ENCODE measurements at places on chromosomes 2 and 18.

GRCh38 chr2:100853909-100854810 is 34.2 kb downstream of the NPAS2 start:
- no peak for DNase-seq

DNA sequence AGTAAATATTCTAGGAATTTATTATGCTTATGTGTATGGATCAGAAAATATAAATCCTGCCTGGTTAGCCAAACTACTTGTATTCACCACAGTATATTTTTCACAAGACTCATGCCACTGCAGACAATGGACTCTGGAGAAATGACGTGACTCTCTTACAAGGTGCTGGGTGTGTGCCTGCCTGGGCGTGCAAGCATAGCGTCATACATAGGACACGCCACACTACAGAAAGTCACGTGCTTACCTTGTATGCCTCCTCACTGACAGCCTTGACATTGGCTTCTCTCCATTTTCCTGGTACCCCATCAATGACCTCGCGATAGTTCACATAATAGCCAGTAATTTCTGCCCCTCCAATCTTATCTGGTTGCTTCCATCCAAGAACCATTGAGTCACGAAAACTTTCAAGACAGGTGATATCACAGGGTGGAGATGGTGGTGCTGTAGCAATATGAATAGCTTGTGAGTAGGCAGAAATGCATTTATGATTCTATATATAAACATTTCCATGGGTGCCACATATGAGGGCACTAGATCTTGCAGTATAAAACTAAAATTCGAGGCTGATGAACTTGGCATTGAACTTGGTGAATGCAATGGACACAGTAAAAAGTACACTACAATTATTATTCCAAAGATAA is 93.2 kb downstream of the MYOM1 start:
- no peak for DNase-seq

DNA sequence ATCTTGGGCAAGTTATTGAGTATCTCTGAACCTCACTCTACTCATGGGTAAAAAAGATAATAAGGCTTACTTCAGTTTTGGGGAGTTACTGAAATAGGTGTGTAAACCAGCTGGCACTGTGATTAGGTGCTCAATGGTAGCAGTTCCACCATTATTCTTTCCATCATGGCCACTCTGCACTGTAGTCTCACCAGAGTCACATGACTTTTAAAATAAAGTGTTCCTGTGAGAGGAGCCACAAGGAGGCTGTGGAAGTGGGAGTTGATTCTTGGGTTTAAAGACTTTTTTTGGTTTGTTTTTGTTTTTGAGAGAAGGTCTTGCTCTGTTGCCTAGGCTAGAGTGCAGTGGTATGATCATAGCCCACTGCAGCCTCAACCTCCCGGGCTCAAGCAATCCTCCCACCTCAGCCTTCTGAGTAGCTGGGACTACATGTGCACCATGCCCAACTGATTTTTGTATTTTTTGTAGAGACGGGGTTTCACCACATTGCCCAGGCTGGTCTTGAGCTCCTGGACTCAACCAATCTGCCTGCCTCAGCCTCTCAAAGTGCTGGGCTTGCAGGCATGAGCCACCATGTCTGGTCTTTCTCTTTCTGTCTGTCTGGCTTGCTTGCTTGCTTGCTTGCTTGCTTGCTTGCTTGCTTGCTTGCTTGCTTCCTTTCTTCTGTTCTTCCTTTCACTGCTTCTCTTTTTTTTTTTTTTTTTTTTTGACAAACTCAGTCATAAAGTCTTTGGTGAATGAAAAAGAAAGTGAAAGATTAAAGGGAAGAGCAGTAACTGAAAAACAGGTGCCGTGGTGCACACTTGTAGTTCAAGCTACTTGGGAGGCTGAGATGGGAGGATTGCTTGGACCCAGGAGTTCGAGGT is 21.2 kb upstream of the ACVR1 start:
- DNase-seq = peak; percentile 32

GRCh38 chr2:172374318-172375240 is 52.8 kb upstream of the ITGA6 start:
- DNase-seq = no peak

DNA sequence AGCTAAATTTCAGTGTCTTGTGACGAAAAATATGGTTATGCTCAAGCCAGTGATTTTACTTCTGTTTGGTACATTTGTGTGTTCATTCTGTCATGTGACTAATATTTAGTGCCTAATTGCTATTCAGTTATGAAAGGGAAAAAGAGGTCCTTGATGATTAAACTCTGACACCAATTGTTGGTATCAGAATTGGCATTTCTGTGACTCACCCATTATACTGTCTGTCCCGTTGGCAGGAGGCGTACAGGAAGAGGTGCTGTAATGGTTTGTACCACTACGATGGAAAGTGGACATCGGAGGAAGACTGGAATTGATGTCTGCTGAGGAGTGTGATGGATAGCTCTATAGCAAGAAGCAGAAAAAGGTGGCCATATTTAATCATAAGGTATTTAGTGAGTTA is 310.4 kb upstream of the CCDC68 start:
- DNase-seq = no peak

DNA sequence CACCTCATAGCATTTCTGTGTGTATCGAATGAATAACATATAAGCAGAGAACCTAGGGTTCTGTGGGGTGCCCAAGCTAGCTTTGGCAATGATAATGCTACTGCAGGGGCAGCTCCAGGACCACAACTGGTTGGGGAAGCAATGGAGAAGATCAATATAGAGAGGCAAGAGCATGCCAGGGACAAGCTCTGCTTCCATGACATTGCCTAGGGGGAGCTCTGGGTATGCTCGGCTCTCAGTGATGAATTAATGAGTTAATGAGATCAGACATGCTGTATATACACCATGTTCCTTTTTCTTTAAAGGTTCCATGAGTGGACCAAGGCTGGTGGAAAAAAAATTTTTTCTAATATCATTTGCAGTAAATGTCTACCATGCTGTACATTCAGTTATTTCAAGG is 618.4 kb downstream of the BCL11A start:
- no peak for DNase-seq

- DNase-seq = peak; percentile 12
These were observed 53.2 kb upstream of the CUL3 start for GRCh38 chr2:224638301-224638823.

- no peak for DNase-seq
These were observed 30.0 kb downstream of the SCTR start for GRCh38 chr2:119494163-119494790.

DNA sequence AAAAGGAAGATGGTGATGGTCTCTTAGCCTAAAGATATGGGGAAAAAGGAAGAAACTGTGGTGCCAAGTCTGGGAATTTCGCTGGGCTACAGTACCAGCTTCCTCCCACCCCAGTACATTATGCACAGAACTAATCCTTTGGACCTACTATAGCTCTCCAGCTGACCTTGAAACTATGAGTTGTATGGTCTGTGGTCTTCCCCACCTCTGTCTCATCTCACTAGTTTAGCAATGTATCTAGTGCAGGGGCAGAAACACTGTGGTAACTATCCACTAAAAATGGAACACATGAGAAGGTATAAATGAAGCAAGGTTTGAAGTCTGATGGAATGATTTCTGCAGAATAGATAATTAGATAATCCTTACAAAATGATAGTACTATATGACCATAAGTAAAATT is 190.4 kb upstream of the CCDC150 start:
- no peak for DNase-seq
